ENCODE measurements at places on chromosomes 16 and 17. TPM values are rescaled to one million over a fixed set of nuclear protein-coding genes. Genes with fewer than 3 reads are reported as not detected.

GRCh38 chr16:12132850-12133440, 156.4 kb downstream of the SNX29 start:
- H3K4me3 ChIP-seq, result no peak overlapping the region
- no peaks in the 10 kb centered on the region for H3K36me3 ChIP-seq
- H3K27ac ChIP-seq, result no peak overlapping the region
- no peaks in the 10 kb centered on the region for H3K4me1 ChIP-seq

GRCh38 chr17:72926171-72926570, 166.3 kb downstream of the SLC39A11 start:
- DNase-seq, result no peak
- no peak overlapping the region for H3K27ac ChIP-seq
- no peaks in the 10 kb centered on the region for H3K27me3 ChIP-seq
- no peak overlapping the region for H3K4me3 ChIP-seq
- H3K4me1 ChIP-seq, result no peaks in the 10 kb centered on the region

DNA sequence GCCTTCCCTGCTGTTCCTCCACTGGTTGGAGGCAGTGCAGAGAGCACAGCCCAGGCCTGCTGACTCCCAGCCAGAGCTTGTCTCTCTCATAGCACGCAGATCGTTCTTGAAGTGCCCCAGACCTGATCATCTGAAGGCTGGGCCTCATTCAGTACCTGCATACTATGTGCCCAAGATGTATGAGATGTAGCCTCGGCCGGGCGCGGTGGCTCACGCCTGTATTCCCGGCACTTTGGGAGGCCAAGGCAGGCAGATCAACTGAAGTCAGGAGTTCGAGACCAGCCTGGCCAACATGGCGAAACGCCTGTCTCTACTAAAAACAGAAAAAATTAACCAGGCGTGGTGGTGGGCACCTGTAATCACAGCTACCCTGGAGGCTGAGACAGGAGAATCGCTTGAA, 31.0 kb downstream of the WNT3 start:
- peaks cover 19% of the 10 kb centered on the region for H3K27me3 ChIP-seq
- no peaks in the 10 kb centered on the region for H3K36me3 ChIP-seq
- no peak for DNase-seq
- no peaks in the 10 kb centered on the region for H3K4me1 ChIP-seq
- H3K4me3 ChIP-seq, result no peak overlapping the region
- no peak overlapping the region for H3K27ac ChIP-seq

Gene COG1
- total RNA-seq, result 29.3 TPM

DNA sequence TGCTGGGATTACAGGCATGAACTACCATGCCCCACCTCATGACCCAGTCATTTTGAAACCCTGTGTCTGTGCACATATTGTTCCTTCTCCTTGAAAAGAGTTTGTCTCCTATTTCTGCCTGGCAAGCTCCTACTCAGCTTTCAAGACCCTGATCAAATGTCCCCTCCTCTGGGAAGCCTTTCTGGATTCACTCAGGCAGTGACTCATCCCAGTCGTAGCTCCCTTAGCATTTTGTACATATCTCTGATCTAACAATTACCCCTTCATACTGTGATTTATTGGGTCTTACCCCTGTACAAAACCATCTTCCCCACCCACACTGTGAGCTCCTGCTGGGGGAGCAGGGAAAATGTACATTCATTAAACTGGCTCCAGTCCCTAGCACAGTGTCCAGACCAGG, 18.1 kb upstream of the ABCC12 start:
- no peaks in the 10 kb centered on the region for H3K4me1 ChIP-seq
- H3K27ac ChIP-seq, result no peak overlapping the region
- H3K36me3 ChIP-seq, result no peaks in the 10 kb centered on the region
- H3K27me3 ChIP-seq, result no peaks in the 10 kb centered on the region

Gene EVPL
- not detected for total RNA-seq

DNA sequence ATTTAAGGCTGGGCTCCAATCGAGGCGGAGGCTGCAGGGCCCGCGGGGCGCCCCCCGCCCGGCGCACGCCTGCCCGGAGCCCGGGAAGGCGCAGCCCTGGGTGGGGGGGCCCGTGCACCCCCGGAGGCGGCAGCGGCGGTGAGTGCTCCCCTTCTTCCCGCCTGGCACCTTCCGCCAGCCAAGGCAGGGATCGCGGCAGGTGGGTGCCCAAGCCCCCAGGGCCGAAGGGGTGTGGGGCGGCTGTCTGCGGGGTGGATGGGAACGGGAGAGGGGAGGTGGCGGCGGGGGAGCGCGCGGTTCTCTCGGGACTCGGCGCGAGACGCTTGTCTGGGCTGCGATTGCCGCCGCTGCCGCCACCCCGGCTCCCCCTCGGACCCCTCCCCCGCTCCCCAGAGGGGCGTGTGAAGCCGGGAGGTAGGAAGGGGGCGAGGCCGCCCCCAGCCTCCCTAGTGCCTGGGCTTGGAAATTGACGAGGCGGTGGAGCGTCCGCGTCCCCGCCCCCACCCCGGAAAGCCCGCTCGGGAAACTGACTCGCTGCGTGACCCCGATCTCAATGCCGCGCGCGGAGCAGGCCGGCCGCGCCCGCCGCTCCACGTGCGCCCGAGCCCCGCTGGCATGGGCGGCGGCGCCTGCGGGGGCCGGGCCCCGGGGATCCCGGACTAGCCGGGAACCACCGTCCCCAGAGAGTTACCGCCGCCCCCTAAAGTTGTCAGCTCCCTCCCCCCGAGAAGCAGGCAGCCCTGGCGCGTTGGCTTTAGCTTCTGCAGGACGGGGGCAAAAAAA, 231.5 kb downstream of the MRTFB start:
- no peaks in the 10 kb centered on the region for H3K27me3 ChIP-seq
- peak overlapping the region; percentile 32 for H3K27ac ChIP-seq
- H3K4me1 ChIP-seq, result peaks cover 40% of the 10 kb centered on the region
- peaks cover 30% of the 10 kb centered on the region for H3K36me3 ChIP-seq
- peak overlapping the region; percentile 98 for H3K4me3 ChIP-seq

GRCh38 chr17:2468270-2468669, 43.4 kb downstream of the METTL16 start:
- H3K4me1 ChIP-seq, result no peaks in the 10 kb centered on the region
- DNase-seq, result no peak
- H3K4me3 ChIP-seq, result no peak overlapping the region
- H3K27ac ChIP-seq, result no peak overlapping the region

Gene CALB2
- total RNA-seq, result 50.4 TPM

- H3K36me3 ChIP-seq, result peaks cover 14% of the 10 kb centered on the region
- peak overlapping the region; percentile 95 for H3K4me3 ChIP-seq
- no peak for DNase-seq
- no peaks in the 10 kb centered on the region for H3K27me3 ChIP-seq
- H3K4me1 ChIP-seq, result peaks cover 16% of the 10 kb centered on the region
Observed at GRCh38 chr16:81313701-81314602, 810 bp upstream of the GAN start.

Gene KRTAP4-6
- total RNA-seq, result not detected

Gene RNU2-1
- not detected for total RNA-seq

Gene EPOP
- total RNA-seq, result 0.29 TPM

- DNase-seq, result no peak
- peaks cover 12% of the 10 kb centered on the region for H3K4me1 ChIP-seq
- no peaks in the 10 kb centered on the region for H3K36me3 ChIP-seq
- H3K4me3 ChIP-seq, result no peak overlapping the region
- no peak overlapping the region for H3K27ac ChIP-seq
Observed at GRCh38 chr17:29357232-29357631, 32.9 kb upstream of the TAOK1 start.

DNA sequence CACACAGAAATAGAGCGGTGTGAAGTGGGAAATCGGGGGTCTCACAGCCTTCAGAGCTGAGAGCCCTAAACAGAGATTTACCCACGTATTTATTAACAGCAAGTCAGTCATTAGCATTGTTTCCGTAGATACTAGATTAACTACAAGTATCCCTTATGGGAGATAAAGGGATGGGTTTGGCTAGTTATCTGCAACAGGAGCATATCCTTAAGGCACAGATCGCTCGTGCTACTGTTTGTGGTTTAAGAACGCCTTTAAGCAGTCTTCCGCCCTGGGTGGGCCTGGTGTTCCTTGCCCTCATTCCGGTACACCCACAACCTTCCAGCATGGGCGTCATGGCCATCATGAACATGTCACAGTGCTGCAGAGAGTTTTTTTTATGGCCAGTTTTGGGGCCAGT, 27.0 kb downstream of the TMC6 start:
- no peak overlapping the region for H3K4me3 ChIP-seq
- no peak overlapping the region for H3K27ac ChIP-seq
- peaks cover 80% of the 10 kb centered on the region for H3K36me3 ChIP-seq
- H3K4me1 ChIP-seq, result no peaks in the 10 kb centered on the region
- no peak for DNase-seq

Gene KRTAP17-1
- not detected for total RNA-seq

- H3K36me3 ChIP-seq, result no peaks in the 10 kb centered on the region
- H3K4me3 ChIP-seq, result no peak overlapping the region
- no peak for DNase-seq
- peaks cover 45% of the 10 kb centered on the region for H3K4me1 ChIP-seq
- no peak overlapping the region for H3K27ac ChIP-seq
- no peaks in the 10 kb centered on the region for H3K27me3 ChIP-seq
Observed at GRCh38 chr16:12094537-12095265, 118.2 kb downstream of the SNX29 start.

GRCh38 chr17:66150708-66151107, 41.2 kb downstream of the CEP112 start:
- 0 out of 2 replicates have a peak, but pooled peaks cover 3% of the 10 kb centered on the region for H3K36me3 ChIP-seq
- no peak for DNase-seq
- H3K4me1 ChIP-seq, result no peaks in the 10 kb centered on the region
- no peak overlapping the region for H3K27ac ChIP-seq

Gene CACNA1G
- total RNA-seq, result not detected

Gene AIPL1
- total RNA-seq, result not detected

Gene GNPTG
- total RNA-seq, result 45.9 TPM

GRCh38 chr16:3675601-3676130, 21.2 kb downstream of the DNASE1 start:
- H3K36me3 ChIP-seq, result peaks cover 56% of the 10 kb centered on the region
- no peak for DNase-seq
- no peak overlapping the region for H3K4me3 ChIP-seq
- no peaks in the 10 kb centered on the region for H3K27me3 ChIP-seq
- no peak overlapping the region for H3K27ac ChIP-seq

Data from SJSA1 (cell line).